ENCODE measurements at places on chromosomes 2 and 18.

- no peak for DNase-seq
Observed at GRCh38 chr2:232791518-232791917, 15.2 kb upstream of the KCNJ13 start.

DNA sequence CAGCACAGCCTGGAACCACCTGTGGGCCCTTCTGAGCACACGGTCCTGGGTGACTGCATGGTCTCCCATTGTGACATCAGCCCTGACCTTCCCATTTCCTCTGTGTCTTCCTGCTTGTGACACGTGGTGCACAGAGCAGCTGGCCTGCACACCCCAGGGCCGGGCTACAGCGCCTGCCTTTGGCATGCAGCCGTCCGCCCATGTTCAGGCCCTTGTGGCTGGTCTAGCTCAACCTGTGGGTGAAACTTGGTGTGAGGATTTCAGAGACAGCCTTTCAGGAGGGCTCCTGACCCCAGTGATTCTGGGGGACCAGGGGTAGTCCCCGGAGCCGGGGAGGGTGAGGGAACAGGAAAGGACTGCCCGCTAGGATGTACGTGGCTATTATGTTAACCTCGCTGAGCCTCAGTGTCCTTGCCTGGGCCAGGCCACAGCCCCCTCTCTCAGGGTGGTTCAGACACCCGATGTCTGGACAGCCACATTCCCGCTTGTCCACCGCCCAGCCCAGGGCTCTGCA is 284.8 kb upstream of the HS6ST1 start:
- DNase-seq = no peak

- DNase-seq = no peak
Observed at GRCh38 chr2:96347395-96347794, 11.8 kb downstream of the NCAPH start.

GRCh38 chr2:133197156-133197555 is 371.1 kb downstream of the NCKAP5 start:
- no peak for DNase-seq

GRCh38 chr2:197416268-197416667 is 18.6 kb downstream of the SF3B1 start:
- no peak for DNase-seq

GRCh38 chr18:50454387-50454988 is 79.6 kb downstream of the SKA1 start:
- DNase-seq = no peak

Measured in stimulated activated CD4-positive, alpha-beta T cell treated with anti-CD3 and anti-CD28 coated beads, Interleukin-15, amount 100 ng/mL, for 1 hour (primary cell).